Stimulated activated CD4-positive, alpha-beta T cell treated with anti-CD3 and anti-CD28 coated beads, Interleukin-4, amount 100 ng/mL, for 1 hour (primary cell): ENCODE measurements at places on chromosomes 3 and 15.

DNA sequence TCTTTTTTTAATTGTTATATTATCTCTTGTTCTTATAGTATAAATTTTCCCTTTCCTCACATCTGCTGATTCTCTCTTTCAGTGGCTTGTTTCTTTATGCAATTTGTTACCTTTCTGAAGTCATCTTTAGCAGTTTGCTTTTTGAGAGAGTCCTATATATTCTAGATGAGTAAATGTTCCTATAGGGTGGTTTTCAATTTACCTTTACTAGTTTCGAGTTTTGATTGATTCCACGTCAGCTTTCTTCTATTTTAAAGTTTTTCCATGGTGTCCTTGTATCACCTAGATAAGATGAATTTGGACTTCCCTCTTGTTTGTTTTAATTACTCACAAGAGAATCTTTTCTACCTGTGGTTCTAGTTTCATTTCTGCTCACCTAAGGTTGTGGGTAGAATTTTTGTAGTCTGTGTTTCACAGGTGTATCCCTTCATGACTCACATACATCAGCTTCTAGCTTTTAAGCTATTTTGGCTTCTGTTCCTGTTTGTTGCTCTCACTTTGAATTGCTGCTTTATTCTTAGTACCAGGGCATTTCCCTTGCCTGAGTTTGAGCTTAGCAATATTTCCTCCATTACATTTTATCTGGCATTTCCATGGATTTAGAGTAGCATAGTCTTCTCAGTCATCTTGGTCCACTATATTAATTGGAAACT, 6.4 kb downstream of the TEX9 start:
- no peak for DNase-seq

GRCh38 chr3:171099911-171100310, 73.4 kb upstream of the SLC2A2 start:
- no peak for DNase-seq

DNA sequence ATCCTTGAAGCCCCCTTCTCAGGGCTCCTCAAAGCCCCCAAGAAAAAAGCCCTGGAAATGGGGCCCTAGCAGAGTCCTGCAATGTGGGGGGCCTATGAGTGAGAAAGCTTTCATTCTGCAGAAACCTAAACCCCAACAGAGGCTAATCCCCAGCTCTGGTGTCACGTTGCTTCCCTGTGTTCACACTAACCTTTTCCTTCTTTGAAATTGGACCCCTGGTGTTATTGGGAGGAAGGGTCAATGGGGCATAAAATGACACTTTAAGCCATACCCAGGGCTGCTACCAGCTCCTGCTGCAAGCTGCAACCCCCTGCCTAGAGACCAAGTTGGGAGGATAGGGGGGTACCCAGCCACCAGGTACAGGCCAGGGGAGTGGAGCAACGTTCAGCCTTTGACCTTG, 2.1 kb downstream of the CYP1A2 start:
- no peak for DNase-seq

GRCh38 chr3:58743296-58743695, 76.7 kb upstream of the FAM3D start:
- DNase-seq, result no peak

DNA sequence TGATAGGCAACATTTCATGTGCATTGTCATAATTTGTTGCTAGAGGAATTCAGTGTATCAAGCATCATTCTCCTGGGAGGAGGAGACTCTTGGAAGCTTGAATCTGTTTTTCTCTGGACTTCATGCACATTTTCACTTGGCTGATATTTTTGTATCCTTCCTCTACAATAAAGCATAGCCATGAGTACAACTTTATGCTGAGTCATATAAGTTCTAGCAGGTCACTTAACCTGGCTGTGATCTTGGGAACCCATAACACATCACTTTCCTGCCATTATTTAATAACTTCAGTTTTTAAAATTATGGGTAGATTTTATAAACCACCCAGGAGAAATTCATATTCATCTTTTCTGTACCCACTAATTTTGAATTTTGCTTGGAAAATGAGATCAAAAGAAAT, 203.0 kb upstream of the CD96 start:
- no peak for DNase-seq

GRCh38 chr3:137764001-137764433, at the start of gene SOX14:
SOX14 (plus strand) TSS chr3:137764315; CDS start chr3:137764785, 470 bp downstream.
- no peak for DNase-seq

- no peak for DNase-seq
Measured at GRCh38 chr15:83898361-83898760, 244.4 kb downstream of the ADAMTSL3 start.

DNA sequence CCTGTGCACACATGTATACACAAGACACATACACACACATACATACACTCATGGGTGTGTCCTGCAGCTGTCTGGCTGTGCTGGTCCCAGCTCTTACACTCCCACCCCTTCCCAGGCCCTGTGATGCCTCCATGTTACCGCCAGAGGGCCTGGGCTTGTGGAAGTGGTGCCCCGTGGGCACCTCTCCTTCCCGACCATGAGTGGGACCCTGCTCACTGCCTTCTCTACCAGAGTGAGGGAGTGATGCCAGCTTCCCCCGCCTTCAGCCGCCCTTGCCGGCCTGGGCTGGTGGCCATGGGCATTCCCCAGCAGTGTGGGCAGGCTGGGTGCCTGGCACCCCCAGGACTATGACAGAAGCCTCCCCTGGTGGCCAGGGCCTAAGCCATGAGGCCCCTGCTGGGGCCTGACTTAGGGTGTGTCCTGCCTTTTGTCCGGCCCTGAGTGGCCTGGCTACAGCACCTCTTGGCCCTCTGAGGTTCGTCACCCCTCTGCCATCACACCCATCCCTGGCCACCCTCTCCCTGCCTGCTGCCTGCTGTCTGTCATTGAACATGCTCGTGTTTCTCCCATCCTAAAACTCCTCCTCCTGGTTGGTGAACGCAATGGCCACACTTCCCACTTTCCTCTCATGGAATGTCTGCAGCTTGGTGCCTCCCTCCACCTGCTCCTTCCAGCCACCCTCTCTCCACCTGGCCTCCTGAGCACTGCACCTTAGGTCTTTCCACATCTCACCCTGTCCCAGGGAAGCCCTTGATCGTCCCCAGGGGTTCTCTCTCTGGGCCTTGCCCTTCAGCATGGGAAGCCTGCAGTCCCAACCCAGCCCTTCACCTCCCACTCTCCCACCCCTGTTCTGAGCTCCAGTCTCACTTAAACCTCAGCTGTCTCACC, 14.6 kb downstream of the HDAC11 start:
- no peak for DNase-seq

DNA sequence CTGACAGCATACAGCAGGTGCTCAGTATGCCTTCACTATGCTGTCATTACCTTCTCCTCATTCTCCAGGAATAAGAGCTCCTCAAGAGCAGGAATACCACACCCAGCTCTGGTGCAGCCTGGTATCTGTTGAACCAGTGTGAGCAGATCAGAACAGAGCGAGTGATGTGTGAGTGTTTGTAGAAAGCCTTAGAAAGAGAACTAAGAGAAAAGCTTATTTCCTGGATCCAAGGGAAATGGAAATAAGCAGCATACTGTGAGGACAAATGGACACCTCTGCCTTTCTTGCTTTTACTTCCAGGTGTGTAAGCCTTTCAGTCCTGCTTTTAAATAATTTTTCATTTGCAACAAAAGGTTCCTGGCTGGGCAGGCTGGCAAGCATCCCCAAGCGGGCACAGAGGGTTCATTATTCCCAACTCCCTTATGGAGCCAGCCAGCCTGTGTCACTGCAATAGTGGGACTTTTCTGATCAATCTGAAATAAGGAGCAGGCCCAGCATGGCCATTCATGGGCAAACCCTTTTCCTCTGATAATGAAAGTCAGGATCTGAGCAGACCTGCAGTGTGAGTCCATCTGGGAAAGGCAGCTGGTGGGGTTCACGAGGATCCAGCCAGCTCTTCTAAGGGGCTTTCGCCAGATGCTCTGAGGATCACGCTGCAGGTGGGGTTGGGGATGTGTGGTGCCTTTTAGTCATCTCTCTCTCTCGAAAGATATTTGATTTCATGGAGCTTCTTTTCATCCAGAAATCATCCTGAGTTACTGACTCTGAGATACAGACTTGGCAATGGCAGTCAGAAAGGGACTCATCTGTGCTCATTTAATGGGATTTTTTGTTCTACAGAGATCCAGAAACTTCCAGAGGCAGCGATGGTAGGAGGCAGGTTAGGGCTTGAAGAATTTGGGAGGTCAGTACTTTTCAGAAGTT, 594.9 kb upstream of the CFAP20DC start:
- no peak for DNase-seq

DNA sequence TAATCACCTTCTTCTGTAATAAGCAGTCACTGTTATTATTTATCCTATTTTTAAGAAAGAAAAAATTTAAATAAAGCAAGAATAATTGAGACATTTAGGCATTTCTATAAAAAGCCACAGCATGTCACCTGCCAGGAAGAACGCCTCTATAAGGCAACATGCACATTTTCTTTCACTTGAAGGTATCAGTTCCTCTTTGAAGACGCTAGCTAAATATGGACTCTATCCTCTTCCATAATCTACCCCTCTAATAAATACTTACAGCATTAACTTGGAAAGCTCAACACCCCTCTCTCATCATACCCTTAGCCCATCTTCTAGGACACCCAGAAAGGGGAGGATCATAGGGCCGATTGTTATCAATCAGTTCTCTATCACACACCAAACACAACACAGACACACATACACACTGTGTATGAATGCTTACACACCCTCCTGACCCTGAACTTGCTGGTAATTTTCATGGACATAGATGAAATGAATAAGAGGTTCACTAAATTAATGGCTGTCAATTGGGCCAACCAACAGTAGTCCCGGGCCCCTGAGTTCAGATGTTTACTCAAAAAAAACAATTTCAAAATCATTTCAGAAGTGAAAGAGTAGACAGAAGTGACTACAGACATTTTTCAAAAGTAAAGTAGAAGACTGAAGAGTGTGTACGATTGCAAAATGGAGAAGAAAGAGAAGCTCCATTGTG, 102.5 kb downstream of the ZMAT3 start:
- no peak for DNase-seq
